ENCODE measurements at places on chromosomes 3 and 15.

DNA sequence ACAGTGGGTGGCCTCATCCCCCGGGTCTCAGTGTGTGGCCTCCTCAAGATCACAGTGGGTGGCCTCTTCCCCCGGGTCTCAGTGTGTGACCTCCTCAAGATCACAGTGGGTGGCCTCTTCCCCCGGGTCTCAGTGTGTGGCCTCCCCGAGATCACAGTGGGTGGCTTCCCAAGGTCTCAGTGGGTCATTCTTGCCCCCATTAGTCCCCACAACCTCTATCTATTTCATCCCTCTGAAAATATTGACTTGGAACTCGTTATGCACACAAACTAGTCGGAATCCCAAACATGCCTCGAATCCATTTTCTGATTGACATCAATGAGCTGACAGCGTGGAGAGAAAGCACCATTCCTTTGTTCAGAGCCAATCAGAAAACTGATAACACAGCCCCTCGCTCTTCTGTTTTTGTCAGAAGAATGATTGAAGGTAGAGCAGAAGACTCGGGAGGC is 10.8 kb upstream of the SSUH2 start:
- DNase-seq, result no peak

DNA sequence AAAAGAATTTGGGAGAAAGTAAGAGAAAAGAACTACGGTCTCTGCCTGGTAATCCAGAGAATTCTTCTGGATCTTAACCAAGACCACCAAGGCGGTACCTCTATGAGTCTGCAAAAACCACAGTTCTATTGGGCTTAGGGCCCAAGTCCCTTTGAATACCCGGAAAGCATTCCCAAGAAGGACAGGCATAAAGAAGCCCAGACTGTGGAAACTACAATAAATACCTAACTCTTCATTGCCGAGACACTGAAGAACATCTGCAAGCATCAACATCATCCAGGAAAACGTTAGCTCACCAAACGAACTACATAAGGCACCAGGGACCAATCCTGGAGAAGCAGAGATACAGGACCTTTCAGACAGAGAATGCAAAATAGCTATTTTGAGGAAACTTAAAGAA is 162.3 kb upstream of the TMC3 start:
- DNase-seq, result no peak

- no peak for DNase-seq
Observed at GRCh38 chr15:70477750-70478250, 285.6 kb downstream of the UACA start.

DNA sequence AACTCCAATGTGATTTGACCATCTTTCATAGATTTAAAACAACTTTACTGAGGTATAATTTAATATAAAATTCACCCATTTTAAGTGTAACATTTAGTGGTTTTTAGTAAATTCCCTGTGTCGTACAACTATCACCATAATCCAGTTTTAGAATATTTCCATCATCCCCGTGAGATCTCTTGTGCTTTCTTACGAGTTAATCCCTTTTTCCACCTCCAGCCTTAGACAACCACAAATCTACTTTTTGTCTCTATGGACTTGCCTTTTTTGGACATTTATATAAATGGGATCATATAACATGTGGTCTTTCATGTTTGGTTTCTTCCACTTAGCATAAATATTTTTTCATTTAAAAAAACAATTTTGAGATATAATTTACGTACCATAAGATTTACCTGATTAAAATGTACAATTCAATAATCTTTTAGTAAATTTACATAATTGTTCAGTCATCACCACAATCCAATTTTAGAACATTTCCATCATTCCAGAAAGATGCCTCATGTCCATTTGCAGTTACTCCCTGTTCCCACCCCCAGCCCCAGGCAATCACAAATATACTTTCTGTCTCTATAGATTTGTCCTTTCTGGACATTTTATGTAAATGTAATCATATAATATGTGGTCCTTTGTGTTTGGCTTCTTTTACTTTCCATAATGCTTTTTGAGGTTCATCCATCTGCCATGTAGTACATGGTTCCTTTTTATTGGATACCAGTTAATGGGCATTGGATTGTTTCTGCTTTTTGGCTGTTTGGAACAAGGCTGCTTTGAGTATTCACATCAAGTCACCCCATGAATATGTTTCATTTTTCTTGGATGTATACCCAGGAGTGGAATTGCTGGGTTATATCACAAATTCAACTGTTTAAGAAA is 3.1 kb downstream of the OXSR1 start:
- peak; percentile 87 for DNase-seq

- no peak for DNase-seq
Observed at GRCh38 chr3:68817243-68817642, 115.1 kb downstream of the TAFA4 start.

DNA sequence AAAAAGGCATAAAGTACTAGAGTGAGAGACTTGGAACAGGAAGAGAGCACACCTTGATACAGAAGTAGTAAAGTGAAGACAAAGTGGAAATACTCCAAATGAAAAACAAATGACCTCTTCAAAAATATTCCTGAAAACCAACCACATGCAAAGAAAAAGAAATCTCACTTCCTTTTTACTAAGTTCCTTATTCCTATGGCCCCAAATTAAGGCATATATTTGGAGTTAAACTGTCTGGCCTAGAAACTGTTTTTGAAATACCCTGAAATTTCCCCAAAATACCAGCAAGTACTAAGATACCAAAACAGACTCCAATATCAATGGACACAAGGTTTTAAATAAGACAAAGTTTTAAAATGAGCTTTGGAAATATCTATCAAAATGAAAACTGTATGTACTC is 58.2 kb downstream of the ZNF148 start:
- DNase-seq, result no peak

- DNase-seq, result peak; percentile 46
Observed at GRCh38 chr3:114408736-114409670, 115.2 kb downstream of the TIGIT start.

DNA sequence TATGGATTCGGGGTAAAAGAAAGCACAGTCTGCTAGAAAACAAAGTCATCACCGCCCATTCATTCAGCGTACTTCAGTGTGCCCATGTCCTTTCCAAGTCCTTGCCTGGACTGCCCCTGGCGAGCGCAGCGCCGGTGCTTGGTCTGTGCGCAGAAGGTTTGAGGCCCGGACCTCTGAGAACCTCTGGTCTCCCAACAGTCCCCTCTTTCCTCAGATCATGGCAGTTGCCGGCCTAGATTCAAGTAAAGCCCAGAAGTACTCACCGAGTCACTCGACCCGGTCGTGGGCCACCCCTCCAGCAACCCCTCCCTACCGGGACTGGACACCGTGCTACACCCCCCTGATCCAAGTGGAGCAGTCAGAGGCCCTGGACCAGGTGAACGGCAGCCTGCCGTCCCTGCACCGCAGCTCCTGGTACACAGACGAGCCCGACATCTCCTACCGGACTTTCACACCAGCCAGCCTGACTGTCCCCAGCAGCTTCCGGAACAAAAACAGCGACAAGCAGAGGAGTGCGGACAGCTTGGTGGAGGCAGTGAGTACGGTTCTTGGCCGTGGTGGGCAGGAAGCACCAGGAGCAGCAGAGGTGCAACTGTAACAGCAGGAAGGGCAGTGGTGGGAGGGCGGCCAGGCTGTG is 36.3 kb downstream of the CHDH start:
- no peak for DNase-seq

Data from EH (cell line).